Inflammatory macrophage treated with lipopolysaccharide for 4 hours (primary cell): ENCODE measurements at places on chromosomes 11 and 22.
A peak's percentile ranks its signal among the peaks of the same experiment; 100 is the strongest.

DNA sequence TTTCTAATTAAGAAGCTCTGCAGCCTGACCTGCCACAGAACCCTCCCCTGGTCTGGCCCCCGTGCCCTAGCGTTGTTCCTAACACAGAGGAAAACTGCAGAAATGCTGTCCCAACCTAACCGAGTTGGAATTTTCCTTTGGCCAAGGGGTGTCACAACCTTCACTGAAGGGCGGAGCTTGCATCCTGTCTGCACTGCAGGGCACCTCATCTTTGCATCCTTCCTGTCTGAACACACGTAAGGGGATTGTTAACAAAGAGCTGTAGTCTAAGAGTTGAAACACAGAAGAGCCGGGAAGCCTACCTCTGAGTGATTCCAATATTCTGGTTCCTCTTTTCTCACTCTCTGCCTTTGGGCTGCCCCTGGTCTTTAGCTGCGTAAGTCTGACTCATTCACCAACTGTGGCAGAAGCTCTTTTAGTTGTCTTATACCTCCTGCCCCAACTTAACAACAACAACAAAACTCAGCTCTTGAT is 1.6 kb downstream of the DIXDC1 start:
- DNase-seq: peak; percentile 93

DNA sequence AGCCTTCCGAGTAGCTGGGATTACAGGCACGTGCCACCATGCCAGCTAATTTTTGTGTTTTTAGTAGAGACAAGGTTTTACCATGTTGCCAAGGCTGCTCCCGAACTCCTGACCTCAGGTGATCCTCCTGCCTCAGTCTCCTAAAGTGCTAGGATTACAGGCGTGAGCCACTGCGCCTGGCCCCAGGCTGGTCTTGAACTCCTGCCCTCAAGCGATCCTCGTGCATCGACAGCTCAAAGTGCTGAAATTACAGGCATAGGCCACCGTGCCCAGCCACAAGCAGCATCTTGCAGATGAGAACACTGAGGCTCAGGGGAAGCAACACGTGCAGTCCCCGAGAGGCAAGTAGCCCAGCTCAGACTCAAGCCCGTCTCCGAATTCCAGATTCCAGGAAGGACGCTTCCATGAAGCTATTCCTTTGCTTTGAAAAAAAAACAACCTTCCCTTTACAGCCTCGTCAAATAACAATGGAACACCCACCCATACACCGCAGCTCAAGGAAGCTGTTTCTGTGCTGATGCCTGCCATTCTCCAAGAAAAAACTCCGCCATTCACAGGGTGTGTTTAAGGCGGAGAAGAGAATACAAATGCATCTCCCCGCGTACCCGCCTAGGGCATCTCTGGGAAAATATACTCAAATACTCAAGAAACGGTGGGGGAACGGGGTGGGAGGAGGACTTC is 34.5 kb upstream of the PDGFB start:
- DNase-seq: no peak

DNA sequence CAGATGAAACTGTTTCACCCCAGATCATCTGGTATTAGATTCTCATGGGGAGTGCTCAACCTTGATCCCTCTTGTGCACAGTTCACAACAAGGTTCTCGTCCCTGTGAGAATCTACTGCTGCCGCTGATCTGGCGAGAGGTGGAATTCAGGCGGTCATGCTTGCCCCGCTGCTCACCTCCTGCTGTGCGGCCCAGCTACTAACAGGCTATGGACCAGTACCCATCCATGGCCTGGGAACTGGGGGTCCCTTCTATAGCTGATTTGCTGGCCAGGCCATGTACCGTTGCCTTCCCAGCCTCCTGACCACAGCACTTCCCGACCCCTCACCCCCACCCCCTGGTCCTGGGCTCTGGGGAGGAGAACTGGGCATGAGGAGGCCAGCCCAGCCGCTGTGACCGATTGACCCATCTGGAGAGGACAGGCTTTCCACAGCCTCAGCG is 2.6 kb downstream of the PHLDA2 start:
- DNase-seq: no peak

- no peak for DNase-seq
These were observed 29.4 kb upstream of the PDGFB start for GRCh38 chr22:39273950-39274887.

GRCh38 chr11:128552783-128553661 is 34.3 kb downstream of the ETS1 start:
- DNase-seq: peak; percentile 93

DNA sequence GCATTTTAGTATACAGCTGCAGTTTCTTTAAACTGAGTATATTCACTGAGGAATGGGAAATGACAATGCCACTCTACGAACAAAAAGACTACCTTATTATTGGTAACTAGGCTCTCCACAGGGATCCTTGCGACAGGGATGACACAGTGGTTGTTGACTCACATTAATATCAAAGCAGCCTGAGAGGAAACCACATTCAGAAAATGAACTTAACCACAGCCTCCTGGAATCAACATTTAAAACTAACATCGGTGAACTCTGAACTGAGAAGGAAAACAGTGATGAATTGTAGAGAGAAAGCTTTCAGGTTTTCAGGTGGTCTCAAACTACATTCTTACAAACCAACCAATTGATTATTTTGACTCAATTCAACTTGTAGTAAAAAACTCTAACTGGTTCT is 90.3 kb upstream of the MTMR2 start:
- DNase-seq: peak; percentile 67

DNA sequence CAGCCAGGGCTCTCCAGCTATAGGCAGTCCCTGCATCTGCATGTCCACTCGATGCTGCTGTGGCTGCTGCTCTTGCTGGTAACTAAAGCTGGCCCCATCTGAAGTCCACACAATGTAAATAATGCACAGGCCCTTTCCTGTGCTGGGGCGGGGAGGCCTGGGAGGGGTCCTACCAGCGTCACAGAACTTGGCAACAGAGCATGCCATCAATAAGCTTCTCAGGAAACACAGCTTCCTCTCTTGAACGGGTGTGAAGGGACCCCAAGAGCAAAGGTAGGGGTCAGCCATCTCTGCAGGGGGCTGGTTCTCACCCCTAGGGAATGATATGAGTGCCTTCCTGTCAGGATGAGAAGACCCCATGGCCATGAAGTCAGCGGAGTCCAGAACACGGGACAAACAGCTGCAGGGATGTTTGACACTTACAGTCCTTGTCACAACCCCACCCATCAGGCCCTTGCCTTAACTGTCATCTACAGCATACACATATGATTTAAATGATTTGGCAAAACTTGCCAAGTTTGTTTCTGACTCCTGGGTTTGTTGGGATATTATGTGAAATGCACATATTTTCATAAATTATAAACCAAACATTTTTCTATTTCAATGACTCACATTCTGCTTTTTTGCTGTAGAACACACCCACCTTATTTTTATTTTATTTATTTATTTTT is 39.1 kb upstream of the LYVE1 start:
- peak; percentile 25 for DNase-seq

GRCh38 chr11:65879617-65880016 is at the start of gene CTSW:
TSS of gene CTSW (plus strand) at chr11:65879837. CDS start at chr11:65879855, 18 bp downstream.
- DNase-seq: peak; percentile 26

DNA sequence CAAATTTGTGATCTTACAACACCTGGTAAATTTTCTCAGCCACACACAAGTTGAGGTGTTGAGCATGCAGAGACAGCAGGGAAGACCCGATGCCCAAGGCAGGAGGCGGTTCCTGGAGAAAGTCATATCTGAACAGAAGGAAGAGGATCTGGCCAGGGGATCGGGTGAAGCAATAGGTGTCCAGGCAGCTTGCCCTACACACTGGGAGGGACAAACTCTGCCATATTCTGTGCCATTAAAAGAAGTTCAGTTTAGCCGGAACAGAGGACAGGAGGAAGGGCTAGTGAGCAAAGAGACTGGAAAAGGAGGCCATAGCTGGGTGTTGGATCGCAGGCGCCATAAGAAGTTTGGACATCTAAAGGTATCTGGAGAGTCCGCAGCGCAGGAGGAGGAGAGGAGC is 76.5 kb downstream of the TMPRSS5 start:
- no peak for DNase-seq

GRCh38 chr11:118009864-118010737 is 23.9 kb downstream of the IL10RA start:
- DNase-seq: no peak

DNA sequence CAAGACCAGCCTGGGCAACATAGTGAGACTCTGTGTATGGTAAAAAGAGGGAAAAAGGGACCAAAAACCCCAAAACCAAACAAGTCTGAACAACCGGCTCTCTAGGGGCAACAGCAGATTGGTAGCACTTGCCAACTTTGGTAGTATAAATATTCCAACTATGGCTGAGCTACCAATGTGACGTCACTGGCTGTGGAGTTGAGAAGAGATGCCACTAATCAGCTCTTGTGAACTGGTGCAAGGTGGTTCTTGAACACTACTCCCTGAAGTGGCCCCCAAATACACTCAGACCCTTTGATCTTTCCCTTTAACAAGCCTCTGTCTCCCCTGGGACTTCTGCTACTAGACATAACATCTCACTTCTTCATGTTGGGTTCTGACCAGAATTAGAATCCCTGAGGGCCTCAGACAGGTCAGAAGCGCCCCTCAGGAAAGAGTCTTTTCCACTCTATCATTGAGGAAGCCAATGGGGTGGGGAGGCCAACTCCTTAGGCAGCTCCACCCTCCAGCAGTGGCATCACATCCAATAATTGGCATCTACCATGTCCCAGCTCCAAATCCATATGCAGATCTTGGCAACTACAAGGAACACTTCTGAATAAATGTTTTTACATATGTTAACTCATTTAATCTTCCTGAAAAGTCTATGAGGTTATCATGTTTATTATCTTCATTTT is 49.2 kb downstream of the RPL27A start:
- DNase-seq: no peak

GRCh38 chr11:17748044-17748443 is 13.5 kb downstream of the KCNC1 start:
- no peak for DNase-seq

- no peak for DNase-seq
These were observed 1.3 kb downstream of the CDHR5 start for GRCh38 chr11:623349-623869.

- no peak for DNase-seq
These were observed 4.4 kb upstream of the SREBF2 start for GRCh38 chr22:41828516-41828915.

DNA sequence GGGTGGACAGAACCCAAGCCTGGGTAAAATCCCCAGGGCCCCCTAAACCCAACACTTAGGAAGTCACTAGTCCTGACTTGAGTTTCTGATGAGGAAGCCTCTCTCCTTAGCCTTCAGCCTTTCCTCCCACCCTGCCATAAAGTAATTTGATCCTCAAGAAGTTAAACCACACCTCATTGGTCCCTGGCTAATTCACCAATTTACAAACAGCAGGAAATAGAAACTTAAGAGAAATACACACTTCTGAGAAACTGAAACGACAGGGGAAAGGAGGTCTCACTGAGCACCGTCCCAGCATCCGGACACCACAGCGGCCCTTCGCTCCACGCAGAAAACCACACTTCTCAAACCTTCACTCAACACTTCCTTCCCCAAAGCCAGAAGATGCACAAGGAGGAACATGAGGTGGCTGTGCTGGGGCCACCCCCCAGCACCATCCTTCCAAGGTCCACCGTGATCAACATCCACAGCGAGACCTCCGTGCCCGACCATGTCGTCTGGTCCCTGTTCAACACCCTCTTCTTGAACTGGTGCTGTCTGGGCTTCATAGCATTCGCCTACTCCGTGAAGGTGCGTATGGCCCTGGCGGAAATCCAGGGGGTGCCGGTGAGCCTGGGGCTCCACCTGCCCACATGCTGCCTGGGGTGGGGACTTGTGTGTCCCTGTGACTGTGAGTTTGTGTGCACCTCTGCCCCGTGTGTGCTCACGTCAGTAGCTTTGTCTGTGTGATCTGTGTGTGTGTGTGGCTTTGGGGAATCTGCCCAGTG is at the start of gene IFITM1:
IFITM1 (plus strand) TSS at position 254 of the 767 bp plus-strand sequence; CDS start at position 385, 131 bp downstream.
- peak; percentile 77 for DNase-seq

GRCh38 chr22:36199001-36199551 is 2.5 kb downstream of the APOL4 start:
- DNase-seq: no peak
